ENCODE measurements at places on chromosomes 3 and 15.

DNA sequence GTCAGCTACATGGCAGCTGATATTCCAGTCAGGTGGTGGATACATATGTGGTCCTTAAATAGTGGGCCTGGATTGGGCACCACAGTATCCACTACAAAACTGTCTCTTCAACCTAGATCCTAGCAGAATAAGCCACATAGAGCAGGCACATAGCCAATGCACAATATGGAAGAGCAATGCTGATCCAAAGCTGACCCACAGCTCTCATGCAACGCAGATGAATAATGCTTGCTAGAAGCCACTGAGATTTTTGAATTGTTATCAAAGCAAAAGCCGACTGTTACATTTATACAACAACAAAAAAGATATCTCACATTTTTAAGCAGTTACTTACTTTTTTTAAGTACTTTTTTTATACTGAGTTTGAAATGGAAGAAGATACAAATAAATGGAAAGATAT lies 11.2 kb downstream of the CNTN3 start:
- no peak for DNase-seq

DNA sequence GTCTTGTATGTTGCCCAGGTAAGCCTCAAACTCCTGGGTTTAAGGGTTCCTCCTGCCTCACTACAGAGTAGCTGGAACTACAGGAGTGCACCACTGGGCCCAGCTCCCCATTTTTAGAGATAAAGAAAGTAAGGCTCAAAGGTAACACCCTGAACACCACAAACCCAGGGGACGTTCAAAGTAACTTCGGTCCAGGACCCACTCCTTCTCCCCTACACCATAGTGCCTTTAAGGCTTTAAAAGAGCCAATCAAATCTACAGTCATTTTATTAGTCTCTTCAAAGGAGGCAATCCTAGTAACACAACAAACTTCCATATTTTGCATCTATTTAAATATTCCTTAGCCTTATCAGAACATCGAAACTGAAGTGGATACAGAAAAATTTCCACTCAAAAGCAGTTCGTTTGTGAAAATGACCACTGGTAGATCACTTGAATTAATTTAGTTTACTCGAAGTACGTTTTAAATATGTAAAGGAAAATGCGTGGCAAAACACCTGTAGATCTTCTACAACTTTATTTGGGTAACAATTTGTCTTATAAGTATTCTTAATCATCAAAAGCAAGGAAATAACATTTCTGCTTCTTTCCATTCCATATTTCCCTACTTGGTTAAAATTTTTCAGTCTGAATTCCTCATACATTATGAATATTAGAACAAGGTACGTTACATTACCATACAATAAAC lies 1.8 kb downstream of the STAG1 start:
- no peak for DNase-seq

DNA sequence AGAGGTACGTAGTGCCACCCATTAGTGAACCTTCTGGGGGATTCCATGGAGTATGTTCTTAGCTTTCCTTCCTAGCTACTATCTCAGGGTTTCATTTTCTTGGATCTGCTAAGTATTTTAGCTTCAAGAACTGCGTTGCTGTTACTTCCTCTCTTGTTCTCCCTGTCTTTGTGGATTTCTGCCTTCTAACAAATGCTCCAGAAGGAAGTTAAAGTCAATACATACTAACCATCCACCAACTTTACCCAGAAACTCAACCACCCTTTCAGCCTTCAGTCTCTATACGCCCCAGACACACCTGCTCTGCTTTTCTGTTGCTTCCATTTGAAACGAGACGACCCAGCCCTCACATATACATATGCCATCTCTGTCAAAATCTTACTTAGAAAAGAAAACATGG lies 2.4 kb upstream of the KLF13 start:
- no peak for DNase-seq

GRCh38 chr15:59138243-59138642 lies 33.3 kb downstream of the CCNB2 start:
- DNase-seq: peak; percentile 32

DNA sequence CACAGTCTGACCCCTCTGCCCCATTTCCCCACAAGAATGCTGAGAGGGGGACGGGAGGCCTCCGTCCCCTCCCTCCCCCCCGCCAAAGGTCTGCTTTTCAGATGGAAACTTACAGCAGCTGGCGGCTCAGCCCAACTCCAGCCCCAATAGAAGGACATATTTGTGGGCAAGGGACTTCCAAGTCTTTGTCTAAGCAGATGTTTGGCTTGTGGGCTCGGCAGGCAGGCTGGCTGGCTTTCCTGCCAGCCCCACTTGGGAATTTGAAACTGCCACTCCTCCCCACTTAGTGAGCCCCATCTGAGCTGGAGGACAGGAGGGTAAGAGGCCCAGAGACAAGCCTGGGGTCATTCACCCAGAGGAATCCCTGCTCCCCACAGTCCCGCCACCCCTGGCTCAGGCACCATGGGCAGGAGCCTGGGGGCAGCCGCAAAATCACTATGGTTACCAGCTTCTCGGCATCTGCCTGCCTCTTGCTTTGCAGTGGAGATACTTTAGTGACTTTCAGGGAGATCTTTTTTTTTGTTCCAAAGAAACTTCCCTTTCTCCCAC lies 53.6 kb downstream of the LMCD1 start:
- DNase-seq: no peak

DNA sequence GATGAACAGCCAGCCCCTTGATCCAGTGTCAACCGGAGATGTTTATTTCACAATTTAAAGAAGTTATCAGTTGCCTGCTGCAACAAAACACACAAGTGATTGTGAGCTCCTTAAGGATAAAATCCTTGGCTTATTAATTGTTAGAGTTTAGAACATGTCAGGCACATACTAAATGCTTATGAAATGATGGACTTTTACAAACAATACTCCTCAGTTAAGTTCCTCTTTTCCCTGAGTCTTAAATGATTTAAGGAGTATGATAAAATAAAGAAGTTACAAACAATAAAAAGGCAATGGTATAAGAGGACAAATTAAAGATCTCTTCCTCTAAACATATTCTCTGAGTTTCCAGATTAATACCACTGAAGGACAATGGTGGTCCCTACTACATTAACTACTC lies 5.7 kb downstream of the GHSR start:
- no peak for DNase-seq

DNA sequence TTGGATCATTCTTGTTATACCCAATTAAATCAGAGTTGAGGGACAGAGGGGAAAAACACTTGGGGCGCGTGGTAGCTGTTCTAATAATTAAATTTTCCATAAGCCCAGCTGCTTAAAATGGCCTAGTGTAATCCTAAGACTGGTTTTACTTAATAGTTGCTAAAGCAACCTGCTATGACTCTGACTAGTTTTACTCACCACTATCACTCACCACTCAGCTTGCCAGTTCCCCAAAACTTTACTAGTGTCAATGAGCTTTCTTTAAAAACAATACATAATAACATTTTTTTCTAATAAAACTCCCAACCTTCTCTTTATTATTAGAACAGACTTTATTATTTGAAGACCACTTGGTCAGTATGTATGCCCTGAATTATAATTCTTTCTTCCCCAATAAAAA lies 49.6 kb downstream of the ECT2 start:
- DNase-seq: no peak

DNA sequence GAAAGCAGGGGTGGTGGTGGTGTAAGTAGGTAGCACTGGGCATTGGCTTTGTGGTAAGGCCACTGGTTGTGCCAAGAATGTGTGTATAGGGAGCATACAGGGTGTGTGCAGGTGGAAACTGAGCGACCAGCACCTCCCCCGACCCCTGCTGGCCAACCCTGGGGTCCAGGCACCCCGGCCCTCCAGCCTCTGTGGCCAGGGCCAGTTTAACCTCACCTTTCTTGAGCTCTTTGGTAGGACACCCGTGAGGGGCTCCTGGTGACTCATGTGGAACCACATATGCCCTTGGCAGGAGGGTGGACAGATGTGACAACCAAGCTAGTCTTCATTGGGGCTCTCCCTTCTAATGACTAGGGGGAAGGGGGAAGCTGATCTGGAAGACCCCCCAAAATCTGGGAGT lies 19.5 kb downstream of the SHF start:
- no peak for DNase-seq

DNA sequence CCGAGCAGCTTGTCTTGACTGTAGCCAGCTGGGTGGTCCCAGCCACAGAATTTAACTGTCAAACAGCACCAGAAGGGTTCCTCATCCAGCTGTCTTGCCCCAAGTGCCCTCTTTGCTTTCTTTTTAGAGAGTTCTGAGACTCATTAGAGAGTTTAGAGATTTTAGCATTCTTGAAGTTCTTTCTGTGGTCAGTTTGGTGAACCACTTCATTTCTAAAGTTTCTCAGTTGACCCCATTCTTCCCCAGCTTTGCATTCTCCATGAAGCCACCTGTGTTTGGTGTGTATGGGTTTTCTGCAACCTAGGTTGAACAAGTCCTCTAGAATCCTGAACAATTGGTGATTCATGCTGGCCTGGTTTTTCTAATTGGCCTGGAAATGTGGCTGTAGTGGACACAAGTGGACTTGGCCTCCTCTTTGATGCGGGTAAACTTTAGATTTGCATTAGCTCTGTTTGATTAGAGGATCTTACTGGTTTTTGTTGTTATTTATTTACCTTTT lies 33.7 kb downstream of the FLNB start:
- no peak for DNase-seq

DNA sequence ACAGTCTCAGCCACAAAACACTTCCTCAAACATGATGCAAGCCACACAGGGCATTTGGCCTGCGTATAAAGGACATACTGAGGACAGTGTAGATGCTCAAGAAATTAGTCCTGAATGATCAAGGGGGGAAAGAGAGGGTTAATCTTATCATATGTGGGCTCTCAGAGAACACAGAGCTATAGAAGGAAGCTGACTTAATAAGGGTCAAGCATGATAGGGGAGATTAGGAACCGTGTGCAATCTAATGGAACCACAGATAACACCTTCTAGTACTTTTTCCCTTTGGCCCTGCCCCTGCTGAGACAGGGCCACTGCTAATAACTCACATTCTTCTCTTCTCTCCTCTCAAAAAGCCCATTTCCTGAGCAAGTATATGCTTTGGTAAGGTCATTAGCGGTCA lies 114.1 kb upstream of the ADAMTS9 start:
- DNase-seq: no peak

DNA sequence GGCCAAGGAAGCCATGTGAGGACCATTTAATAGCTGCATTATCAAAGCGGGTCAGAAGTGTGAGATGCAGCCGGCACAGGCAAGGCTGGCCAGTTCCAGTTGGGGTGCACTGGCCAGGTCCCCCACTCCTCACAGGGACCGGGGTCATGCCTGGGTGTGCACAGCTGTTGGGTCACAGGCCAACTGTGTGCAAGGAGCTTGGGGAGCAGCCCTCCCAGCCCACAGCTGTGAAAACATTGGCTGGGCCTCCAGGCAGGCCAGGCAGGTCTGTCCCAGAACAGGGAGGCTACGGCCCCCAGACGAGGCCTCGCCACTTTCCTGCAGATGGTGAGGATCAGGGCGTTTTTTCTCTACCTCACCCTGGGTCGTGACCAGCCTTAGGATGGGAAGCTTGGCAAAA lies 521.0 kb downstream of the NTRK3 start:
- no peak for DNase-seq

GRCh38 chr3:105369500-105370371 lies 3.0 kb downstream of the ALCAM start:
- DNase-seq: no peak

DNA sequence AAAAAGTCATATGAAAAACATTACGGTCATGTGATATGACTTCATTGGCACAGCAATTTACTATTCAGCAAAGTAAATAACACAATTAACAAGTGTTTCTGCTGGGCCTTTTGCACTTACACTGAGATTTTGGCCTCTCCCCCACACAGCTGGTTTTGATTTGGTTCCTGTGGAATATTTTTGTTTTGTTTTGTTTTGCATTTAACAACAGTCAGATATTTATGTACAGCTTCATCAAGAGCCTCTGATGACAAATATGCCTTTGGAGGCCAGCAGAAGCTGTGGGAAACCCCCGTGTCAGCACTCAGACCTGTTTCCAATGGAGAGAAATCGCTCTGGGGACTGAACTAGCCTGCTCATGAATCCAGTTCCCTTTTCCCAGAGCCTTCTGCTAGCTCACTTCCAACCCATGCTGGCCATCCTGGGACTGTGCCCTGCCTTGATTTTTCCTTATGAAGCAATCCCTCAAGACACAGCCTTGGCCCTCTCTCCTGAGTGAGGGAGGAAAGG lies 161.9 kb downstream of the ATG7 start:
- DNase-seq: no peak

- DNase-seq: no peak
Measured at GRCh38 chr15:92821491-92822116, 78.5 kb upstream of the CHD2 start.

- DNase-seq: no peak
Measured at GRCh38 chr15:87871258-87871681, 385.3 kb downstream of the NTRK3 start.

DNA sequence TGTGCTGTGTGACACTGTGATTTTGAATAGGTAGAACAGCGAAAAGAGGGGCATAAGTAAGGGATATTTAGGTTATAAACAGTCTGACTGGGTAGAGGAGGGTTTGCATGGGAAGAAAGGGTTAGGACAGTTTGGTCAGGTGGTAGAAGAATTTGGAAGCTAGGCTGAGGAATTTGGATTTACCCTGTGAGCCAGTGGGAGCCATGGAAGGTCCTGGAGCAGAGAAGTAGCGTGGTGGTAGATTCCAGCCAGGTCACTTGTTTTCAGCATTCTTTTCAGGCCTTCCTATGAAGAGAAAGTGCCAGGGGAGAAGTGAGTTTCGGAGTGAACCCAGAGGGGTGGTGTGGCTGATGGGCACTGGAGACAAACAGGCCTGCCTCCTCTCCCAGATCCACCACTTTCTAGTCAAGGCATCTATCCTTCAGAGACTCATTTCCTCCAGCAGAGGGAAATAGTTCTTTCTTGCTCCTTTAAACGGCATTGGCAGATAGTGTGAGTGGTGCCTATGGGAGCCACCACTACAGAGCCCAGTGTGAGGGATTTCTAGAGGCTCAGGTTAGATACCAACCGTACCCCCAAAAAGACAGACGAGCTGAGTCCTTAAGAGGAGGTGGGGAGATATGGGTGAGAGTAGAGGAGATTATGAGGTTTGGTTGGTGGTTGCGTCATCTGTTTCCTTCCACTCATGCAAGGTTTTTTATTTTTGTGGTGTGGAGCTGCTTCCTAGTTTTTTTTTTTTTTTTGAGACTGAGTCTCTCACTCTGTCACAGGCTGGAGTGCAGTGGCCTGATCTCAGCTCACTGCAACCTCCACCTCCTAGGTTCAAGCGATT lies 21.2 kb downstream of the PXK start:
- DNase-seq: no peak

GRCh38 chr15:38297623-38298388 lies 45.2 kb downstream of the SPRED1 start:
- DNase-seq: no peak

DNA sequence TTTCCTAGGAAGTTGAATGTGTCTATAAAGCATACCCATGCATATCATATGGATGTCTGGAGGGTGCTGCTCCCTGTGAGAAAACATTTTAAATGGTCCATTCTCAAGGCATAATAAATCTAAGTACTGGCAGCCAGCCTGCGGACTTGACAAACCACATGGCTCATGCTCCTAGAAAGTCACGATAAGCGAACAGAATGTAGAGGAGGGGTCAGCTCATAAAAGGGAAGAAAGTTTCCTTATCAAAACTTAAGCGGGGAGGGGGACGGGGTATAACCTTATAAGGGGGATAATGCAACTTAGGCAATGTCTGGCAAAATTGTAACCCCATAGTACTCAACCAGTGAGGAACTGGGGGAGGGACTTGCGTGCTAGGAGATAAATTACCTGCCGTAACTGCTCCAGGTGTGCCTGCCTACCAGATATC lies 159.8 kb upstream of the LMCD1 start:
- no peak for DNase-seq
